Urinary bladder (tissue), 4 donors: ENCODE measurements at places on chromosomes 13 and 19. TPM values are rescaled to one million over a fixed set of nuclear protein-coding genes. Genes with fewer than 3 reads are reported as not detected.
A peak's percentile ranks its signal among the peaks of the same experiment; 100 is the strongest.

- no peak for DNase-seq
These were observed 96.0 kb downstream of the CDADC1 start for GRCh38 chr13:49343731-49344130.

- DNase-seq = no peak
These were observed 1607.0 kb downstream of the PCDH9 start for GRCh38 chr13:65623148-65623547.

The KLHL1 gene
- polyA plus RNA-seq = not detected

GRCh38 chr13:20119960-20120359, 40.9 kb downstream of the GJA3 start:
- no peak for DNase-seq

DNA sequence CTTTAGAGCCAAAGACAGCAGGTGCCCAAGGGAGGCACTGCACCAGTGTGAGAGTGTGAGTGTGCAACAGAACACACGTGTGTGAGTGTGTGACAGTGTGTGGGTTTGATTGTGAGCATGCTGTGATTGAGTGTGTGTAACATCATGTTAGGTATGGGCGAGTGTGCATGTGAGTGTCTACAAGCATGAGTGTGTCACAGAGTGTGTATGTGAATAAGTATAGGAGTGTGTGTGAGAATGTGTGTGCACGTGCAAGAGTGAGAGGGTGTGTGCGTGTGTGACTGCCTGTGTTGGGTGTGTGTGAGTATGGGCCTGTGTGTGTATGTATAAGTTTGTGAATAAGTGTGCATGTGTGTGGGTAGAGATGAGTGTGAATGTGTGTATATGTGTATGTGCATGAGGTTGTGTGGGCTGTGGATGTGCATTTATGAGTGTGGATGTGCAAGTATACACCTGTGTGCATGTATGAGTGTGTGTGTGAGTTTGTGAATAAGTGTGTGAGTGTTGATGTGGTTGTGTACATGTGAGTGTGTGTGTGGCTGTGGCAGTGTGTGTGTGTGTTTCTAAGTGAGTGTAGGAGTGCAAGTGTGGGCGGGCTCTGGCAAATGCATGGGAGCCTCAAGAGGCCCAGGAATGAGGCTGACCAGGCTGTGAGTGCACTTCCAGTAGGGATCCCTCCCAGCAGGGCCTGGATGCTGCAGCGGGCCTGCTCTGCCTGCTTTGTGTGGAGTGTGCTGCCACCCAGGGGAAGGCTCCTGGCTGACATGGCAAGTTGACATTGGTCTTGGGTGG, 198.4 kb downstream of the COL4A1 start:
- DNase-seq = peak; percentile 37

The TMC4 gene
- polyA plus RNA-seq = 16.0 TPM

The ECSIT gene
- polyA plus RNA-seq = 68.7 TPM

DNA sequence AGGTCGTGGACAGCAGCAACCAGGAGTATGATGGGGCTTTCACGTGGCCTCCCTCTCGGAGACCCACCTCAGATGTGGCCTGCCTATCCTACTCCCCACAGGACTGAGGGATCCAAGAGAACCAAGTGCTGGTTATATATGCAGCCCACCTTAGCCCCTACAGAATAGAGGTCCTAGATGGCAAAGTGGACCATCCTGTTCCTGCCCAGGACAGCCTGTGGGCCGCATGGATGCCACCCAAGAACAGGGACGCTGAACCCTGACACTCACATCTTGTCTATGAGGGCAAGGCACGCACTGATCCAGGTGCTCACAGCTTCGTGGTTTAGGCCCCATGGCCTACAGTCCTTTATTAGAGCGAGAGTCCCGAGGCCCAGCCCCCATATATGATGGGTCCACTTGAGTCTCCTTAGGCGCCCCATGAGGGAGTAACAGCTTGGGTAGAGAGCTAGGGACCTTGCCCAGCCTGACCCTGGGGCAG, 1.5 kb upstream of the SLC27A5 start:
- DNase-seq = no peak

The ZNF208 gene
- 1.0 TPM for polyA plus RNA-seq

DNA sequence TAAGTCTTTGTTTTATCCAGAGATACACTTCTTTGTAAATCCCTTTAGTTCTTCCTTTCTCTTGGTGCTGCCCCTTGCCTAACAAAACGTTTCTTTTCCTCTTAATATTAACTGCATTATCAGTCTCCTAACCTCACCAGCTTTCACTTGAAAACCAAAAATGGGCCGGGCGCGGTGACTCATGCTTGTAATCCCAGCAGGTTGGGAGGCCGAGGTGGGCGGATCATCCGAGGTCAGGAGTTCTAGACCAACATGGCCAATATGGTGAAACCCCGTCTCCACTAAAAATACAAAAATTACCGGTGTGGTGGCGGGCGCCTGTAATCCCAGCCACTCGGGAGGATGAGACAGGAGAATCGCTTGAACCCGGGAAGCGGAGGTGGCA, 329.8 kb upstream of the MIR17HG start:
- DNase-seq = no peak

DNA sequence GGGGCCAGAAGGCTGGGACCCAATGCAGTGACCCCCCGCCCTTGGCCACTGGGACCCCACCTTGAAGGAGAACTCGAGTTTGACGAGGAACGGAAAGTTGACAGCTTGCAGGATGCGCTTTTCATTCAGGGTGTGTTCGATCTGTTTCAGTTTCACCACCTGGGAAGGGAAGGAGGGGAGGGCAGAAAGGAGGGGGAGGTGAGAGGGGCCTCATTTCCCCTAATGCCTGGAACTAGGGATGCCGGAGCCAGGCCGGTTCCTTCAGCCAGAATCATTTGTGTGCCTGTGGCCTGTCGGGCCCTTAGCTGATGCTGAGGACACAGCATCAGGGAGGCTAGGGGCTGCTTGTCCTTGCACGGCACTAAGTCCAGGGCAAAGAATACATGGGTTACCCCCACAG, 12.2 kb upstream of the SAMD1 start:
- no peak for DNase-seq

- no peak for DNase-seq
These were observed 54.0 kb upstream of the IRS2 start for GRCh38 chr13:109840201-109840892.

- no peak for DNase-seq
These were observed 75.3 kb upstream of the RXFP2 start for GRCh38 chr13:31663880-31664585.

DNA sequence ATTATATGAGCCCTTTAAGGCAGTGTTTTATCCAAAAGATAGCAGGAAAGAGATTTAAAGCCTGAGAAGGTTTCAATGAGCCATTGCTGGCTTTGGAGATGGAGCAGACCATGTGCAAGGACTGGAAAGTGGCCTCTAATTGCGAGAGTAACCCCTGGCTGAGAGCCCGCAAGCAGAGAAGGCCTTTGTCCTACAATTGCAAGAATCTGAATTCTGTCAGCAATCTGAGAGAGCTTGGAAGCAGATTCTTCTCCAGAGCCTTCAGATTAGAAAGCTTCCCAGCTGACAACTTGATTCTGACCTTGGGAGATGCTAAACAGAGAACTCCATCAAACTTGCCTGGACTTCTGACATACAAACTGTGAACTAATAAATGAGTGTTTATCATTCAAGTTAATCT, 528.7 kb upstream of the KLF12 start:
- no peak for DNase-seq

- no peak for DNase-seq
These were observed 9.6 kb upstream of the TIMM44 start for GRCh38 chr19:7953060-7953459.

The CNMD gene
- polyA plus RNA-seq = not detected

- no peak for DNase-seq
These were observed 828.4 kb upstream of the SLC10A2 start for GRCh38 chr13:103894626-103895025.

- DNase-seq = peak; percentile 20
These were observed 13.7 kb upstream of the GPR183 start for GRCh38 chr13:99320693-99321481.

- no peak for DNase-seq
These were observed 183.6 kb upstream of the EDNRB start for GRCh38 chr13:78102121-78102677.

GRCh38 chr19:49857061-49857837, 6.3 kb downstream of the PTOV1 start:
- DNase-seq = no peak

The RNF17 gene
- polyA plus RNA-seq = 0.16 TPM

- DNase-seq = no peak
These were observed 1.9 kb upstream of the FAM174C start for GRCh38 chr19:1273263-1274041.

GRCh38 chr19:577439-578392, 5.3 kb downstream of the BSG start:
- DNase-seq = no peak

The INSL3 gene
- polyA plus RNA-seq = 0.19 TPM

- DNase-seq = no peak
These were observed 473.7 kb downstream of the EFNB2 start for GRCh38 chr13:106061781-106062180.

DNA sequence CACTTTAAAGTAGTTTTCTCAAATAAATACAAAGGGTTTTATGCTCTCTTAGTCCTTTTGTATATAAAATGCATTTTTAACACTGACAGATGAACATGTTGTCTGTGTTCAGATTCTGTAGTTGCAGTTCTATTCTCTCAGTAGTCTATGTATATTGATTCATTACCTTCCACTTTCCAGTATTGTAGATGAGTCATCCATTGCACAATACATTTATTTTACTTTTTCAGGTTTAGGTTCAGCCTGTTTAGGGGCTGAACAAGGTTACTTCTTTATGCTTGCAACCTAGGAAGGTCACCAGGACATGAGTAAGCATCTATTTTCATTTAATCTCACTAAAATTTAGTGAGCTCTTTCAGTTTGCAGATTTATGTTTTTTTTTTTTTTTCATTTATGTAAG, 173.6 kb downstream of the NALCN start:
- no peak for DNase-seq

DNA sequence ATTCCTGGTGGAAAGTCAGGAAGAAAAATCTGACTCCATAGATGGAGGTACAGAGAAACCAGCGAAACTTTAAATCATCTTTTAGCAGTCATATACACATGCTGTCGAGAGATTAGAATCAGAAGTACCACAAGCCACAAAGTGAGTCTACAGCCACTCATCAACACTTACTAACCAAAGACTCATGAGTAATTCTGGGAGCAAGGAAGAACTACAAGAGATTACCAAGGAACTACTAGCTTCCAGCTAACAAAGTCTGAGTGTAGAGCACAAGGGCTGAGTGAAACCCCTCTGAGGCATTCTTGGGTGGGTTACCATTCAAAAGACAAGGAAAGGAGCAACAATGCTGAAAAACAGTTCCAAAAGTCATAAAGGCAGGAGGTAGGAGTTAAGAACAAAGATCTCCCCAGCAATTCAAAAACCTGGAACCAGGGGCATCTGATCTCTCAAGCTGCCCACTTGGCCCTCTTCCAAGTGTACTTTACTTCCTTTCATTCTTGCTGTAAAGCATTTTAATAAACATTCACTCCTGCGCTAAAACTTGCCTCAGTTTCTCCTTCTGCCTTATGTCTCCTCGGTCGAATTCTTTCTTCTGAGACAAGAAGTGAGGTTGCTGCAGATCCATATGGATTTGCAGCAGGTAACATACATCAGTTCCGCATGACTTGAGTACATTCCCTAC, 13.0 kb downstream of the RBM26 start:
- no peak for DNase-seq

DNA sequence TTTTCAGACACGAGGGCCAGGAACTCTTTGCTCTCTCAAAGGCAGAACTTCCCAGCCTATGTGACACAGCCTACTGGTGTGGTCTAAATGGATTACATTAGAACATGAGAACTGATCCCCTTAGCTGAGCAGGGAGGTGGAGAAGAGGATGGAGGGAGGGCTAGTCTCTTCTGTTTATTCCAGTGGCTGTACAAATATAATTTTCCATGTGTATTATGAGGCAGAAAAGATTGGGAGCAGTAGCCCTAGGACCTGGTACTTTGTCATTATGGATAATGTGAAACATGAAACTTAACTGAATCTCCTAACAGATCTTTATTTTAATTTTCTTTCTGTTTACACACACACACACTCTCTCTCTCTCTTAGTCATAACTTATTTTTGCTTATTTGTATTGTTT, 82.1 kb downstream of the WDFY2 start:
- DNase-seq = no peak

GRCh38 chr19:58261968-58262921, 16.5 kb upstream of the ZNF8 start:
- no peak for DNase-seq

DNA sequence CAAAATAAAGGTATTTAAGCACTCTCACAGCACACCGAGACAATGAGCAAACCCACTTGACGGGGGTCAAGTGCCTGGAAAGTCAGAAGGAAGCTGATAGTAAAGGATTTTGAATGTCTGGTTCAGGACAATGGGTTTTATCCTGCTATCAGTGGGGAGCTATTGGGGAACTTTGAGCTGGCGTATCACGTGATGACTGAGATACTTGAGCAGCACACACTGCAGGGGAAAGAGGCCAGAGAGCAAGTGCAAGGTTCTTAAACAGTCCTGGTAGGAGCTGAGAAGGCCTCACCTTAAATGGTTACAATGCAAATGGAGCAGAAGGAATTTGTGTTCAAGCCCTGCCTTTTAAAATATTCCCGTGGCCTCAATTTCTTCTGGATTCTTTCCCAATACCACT, 225.3 kb downstream of the LACC1 start:
- no peak for DNase-seq

DNA sequence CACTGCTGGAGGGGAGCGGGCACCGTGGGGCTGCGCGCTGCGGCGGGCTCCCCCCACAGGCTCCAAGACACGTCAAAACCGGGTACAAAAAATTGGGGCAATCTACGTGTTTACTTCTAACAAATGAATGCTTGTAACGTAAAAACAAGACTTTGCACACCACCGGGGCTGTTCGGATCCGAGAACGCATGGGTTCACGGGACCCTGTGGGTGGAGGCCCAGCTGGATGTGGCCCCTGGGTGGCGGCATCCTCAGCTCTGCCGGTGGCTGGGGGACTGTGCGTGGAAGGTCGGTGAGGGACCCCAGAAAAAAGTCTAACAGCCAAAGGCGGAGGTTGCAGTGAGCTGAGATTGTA, 10.3 kb upstream of the SLC7A10 start:
- DNase-seq = no peak

The SLC46A3 gene
- polyA plus RNA-seq = 11.3 TPM

The KLF5 gene
- 19.6 TPM for polyA plus RNA-seq

The ACP7 gene
- 0.05 TPM for polyA plus RNA-seq

The UQCR11 gene
- polyA plus RNA-seq = 144 TPM

GRCh38 chr19:50944795-50945194, 8.0 kb downstream of the KLK5 start:
- no peak for DNase-seq

The CD33 gene
- 5.6 TPM for polyA plus RNA-seq

The GPR4 gene
- polyA plus RNA-seq = 3.7 TPM
